ENCODE measurements at places on chromosomes 2 and 18.

GRCh38 chr2:70678576-70679143 lies 89.3 kb downstream of the ADD2 start:
- DNase-seq, result no peak

DNA sequence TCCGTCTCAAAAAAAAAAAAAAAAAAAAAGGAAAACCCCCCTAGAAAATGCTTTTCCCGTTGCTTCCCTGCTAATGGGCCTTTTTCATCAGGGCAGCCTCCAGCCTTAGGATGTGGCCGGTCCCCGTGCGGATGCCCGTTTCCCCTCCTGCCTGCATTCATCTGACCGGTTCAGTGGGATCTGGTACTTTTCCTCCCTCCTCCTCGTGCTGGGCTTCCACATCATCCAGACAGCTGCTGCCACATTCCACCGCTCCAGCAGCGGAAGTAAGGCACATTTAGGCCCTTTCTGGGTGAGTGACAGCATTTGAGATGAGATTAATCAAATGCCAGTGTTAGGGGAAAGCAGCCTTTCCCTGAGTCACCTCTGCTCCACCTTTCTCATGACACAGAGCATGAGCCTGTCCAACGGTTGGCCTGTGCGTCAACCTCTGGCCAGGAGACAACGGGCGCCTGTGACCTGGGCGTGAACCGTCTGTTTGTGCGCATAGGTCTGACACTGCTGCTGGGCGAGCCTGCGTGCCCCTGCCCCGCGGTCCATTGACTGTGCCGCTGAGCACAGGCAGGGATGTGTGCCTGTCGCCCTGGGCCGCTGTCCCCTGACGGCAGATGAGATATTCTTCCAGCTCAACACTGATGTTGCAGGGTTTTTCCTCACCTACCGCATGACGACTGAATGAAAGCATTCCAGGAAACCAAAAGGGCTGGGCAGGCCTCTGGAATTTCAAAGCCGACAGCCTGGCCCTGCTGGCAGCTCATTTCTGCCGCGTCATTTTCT lies 174.0 kb downstream of the TGIF1 start:
- peak; percentile 46 for DNase-seq

GRCh38 chr2:205139822-205140463 lies 542.4 kb upstream of the NRP2 start:
- peak; percentile 45 for DNase-seq

GRCh38 chr2:31053929-31054782 lies 84.1 kb downstream of the GALNT14 start:
- no peak for DNase-seq

DNA sequence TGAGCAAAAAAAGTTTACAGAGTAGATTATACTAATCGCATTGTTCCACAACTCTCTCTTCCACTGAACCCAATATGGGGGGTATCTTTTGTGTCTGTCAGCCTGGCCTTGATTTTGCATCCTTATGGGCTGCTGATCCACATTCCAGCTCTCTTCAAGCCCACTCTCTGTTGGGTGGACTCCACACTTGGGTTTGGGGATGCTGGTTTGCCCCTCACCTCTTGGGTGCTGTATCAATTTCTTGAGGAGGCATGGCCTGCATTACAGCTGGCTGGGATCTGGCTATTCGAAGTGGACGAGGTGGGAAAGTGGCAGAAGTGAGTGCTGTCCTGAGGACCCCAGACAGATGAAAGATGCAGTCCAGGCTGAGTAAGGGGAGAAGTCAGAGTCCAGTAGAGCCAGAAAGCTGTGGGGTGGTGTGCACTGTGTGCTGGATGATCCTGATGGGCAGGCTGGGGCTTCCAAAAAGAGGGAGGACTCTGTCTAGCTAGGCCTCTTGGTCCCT lies 141.4 kb downstream of the CAPN13 start:
- DNase-seq, result no peak

GRCh38 chr2:152099367-152100050 lies 665 bp upstream of the CACNB4 start:
- no peak for DNase-seq

GRCh38 chr2:198545411-198545810 lies 741.0 kb downstream of the PLCL1 start:
- DNase-seq, result no peak

- DNase-seq, result no peak
These were observed 31.1 kb downstream of the KIF5C start for GRCh38 chr2:148906124-148906523.

DNA sequence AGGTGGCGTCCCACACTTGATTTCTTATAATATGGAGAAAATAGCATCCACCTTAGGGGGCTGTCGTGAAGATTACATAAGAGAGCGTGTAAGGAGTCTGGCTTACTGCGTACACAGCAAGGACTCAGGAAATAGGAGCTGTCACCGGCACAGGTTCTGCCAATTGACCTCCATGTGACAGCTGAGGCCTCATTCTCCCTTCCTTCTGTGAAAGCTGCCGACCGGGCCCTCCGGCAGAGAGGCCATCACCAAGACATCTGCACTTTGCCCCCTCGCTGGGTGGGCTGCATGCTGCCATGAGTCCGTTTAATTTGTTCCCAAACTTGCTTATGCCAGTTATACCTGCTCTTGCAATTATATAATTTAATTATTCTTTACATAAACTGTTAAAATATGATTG lies 27.7 kb downstream of the HS1BP3 start:
- DNase-seq, result no peak

GRCh38 chr2:118086024-118086633 lies 2.1 kb upstream of the INSIG2 start:
- no peak for DNase-seq

GRCh38 chr2:28972778-28973335 lies 8.2 kb upstream of the TOGARAM2 start:
- no peak for DNase-seq

DNA sequence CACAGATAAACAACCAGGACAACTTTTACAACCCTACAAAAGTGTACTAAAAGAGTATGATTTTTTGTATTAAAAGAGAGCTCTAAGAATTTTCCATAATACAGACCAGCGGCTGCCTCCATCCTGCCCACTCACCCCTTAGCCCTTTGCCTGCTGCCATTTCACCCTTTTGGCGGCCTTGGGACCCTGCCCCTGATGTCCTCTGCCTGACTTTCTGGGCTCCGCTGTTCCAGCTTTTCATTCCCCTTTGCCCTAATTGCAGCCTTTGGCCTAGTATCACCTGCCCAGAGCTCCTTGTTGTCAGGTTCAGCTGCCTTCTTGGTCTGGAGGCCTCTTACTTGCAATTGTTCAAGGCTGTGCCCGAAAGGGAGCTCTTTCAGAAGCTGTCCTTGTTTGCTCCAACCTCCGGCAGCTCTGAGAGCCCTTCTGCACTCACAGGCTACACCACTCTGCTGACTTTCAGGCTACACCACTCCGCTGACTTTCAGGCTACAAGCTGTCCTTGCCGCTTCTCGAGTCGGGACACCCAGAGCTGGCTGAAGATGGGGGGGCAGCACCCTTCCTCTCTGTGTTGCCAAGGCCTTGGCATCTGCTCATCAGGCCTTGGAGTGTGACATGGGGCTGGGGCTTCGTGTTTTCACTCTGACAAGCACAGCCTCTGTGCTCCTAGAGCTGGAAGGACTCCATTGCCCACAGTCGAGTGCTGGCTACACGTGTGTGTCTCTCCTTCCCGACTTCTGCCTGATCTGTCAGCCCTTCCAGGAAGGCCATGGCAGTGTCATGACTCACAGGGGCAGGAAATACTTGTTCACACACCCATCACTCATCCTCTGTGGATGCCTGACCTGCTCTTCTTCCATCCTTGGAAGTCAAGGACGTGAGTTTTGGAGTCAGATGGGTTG lies 43.1 kb upstream of the HDAC4 start:
- DNase-seq, result no peak

All from BE2C (cell line).